Renal pelvis (tissue), 12 donors: ENCODE measurements at places on chromosomes 4 and X. TPM values are rescaled to one million over a fixed set of nuclear protein-coding genes. Genes with fewer than 3 reads are reported as not detected.

GRCh38 chr4:152734699-152735050, 44.9 kb downstream of the TIGD4 start:
- DNase-seq: no peak

DNA sequence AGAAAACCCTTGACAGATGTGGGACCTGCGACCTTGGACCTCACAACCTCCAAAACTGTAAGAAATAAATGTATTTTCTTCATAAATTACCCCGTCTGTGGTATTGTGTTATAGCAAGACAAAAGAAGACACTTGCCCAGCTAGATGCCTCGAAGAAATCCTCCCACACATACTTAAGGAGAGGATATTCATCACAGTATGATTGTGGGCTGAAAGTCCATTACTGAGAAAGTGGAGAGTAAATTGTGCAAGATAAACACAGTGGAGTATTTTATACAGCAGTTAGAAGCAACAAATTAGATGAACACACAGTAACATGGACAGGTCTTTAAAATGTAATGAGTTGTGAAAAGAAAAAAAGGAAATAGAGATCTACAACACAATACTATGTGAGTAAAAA, 25.8 kb upstream of the PLA2G12A start:
- no peak for DNase-seq

DNA sequence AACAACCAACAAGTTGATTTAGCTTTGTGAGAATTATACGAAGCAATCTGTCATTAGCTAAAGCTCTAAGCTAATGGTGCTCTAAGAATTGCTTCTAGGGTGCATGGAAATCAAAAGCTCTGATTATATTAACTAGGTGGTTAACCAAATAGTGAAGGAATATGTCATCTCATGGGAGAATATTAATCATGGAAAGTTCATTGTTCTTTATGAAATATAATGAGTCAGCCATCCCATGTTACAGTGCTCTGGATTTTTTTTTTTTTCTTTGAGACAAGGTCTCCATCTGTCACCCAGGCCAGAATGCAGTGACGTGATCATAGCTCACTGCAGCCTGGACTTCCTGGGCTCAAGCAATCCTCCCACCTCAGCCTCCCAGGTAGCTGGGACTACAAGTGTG, 10.5 kb downstream of the DCAF8L2 start:
- DNase-seq: no peak

- no peak for DNase-seq
Observed at GRCh38 chrX:127558811-127559210, 493.4 kb downstream of the ACTRT1 start.

GRCh38 chrX:25009407-25009806, 6.4 kb downstream of the ARX start:
- DNase-seq: no peak

The TMEM47 gene
- 26.9 TPM for polyA plus RNA-seq

The RPGR gene
- 11.3 TPM for polyA plus RNA-seq

The ELK1 gene
- 34.1 TPM for polyA plus RNA-seq
